ENCODE measurements at places on chromosomes 12 and 14.

DNA sequence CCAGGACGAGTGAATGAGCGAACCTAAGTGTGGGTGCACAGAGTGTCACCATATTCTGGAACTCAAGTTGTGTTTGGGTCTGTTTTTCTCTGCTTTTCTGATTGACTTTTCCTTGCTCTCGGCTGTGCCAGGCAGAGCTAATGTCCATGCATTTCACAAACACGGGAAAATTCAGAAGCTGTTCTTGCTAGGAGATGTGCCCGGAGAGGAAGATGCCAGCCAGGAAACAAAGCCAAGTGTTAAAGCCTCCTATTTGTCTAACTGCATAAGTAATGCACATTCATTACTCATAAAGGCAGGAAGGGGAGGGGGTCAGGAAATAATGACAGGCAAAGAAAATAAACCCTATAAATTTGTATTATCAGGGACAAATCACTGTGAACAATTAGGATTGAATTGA, 250.4 kb upstream of the SFSWAP start:
- DNase-seq = no peak

DNA sequence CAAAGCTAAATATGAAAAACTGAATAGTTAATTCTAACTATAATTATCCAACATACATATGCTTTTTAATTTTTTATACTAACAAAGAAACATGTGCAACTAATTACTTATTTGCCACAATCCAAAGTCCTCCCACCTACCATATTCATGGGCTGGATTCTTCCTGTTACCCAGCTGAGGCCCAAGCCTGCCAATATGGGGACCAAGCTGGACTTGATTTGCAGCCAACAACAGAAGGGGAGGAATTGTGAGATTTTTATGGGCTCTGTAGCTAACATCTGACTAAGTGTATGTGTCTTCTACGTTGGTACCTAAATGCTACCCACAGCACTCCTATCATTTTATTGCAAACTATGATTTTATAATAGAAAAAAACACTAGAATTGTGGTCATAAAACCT, 13.1 kb upstream of the ANKS1B start:
- no peak for DNase-seq

- no peak for DNase-seq
These were observed 60.5 kb downstream of the NUMB start for GRCh38 chr14:73397810-73398209.

GRCh38 chr12:52634266-52635056, 16.1 kb upstream of the KRT73 start:
- DNase-seq = no peak

- DNase-seq = peak; percentile 50
These were observed 120.2 kb downstream of the SAMD4A start for GRCh38 chr14:54686871-54687749.

DNA sequence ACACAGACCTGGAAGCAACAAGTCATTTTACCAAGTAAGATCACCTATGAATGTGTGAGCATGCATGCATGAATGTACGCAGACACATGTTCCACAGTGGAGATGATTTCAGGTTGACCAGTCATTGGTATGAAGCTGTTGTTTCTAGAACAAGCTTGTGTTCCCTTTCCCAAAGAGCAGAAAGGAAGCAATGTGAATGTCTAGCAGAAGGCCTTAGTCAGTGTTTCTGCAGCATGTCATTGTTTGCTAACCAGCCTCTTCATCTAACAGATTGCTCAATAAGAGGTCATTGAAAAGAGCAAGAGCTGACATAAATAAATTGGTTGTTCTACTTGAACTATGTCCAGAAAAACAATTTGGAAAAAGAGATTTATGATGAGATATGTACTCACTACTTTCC, 191.4 kb downstream of the PLCZ1 start:
- no peak for DNase-seq

DNA sequence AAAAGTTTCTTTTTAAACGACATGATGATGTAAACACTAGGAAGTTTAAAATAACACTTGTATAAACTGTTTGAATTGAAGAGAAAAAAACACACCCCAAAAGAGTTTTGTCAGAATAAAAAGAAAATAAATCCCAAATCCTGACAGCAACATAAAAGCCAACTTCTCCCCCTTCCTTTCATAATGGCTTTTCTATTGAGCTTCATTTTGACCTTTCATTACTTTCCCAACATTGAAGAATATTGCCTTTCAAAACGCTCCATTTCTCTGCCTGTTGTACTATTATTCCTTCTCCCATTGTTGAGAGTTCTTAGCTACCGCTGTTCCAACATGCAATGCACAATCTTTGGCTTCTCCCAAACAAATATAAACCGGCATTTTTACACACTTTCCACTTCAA, 448.5 kb downstream of the BCAT1 start:
- no peak for DNase-seq

DNA sequence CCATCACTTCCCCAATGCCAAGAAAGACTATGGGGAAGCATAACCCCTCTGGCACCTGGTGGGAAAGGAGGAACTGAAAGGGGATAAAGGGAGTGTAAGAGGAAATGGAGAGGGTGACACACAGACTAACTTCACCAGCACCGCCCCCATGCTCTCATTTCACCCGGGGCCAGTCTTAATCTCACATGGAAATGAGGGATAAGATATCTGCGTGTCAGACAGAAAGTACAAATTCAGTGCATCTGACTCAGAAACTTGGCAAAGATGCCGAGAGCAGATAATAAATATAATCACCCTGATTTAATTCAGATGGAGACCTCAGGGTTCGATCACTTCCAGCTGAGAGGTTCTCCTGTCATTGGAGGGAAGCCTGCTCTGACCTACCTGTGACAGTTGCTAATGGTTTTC, 191.6 kb downstream of the DUSP6 start:
- peak; percentile 66 for DNase-seq

- DNase-seq = no peak
These were observed 148.2 kb downstream of the SLC41A2 start for GRCh38 chr12:104809706-104810385.

- DNase-seq = no peak
These were observed 2.5 kb downstream of the CDCA4 start for GRCh38 chr14:105018414-105018813.

DNA sequence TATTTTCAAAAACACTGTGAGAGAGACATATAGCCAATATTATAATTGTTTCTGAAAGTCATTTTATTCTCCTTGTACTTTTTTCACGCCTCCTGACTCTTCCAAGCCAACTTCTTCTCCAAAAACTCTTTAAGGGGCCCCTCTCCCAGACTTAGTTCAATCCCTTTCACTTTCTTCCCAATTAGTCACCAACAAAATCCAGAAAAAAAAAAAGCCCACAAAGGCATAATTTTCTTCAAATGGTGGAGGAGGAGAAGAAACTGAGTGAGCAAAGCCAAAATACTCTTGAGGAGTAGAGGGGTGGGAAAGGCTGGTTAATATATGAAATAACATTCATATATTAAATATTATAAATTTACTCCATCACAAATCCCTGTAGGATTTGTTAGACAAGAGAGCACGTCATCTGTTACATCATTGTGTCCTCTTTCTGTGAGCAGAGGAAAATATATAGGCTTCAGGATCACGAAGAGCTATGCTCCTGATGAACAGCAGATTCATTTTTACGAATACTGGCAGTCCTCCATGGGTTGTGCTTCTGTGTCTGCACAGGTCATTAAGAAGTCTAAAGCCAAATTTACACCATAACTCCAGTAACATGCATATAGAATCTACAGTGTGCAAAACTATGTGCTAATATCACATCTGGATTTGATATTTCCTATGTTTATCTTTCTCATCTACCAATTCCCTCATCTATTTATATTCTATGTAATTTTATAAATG, 25.9 kb upstream of the NID2 start:
- DNase-seq = no peak

GRCh38 chr12:82708061-82708879, 21.6 kb downstream of the TMTC2 start:
- DNase-seq = no peak

DNA sequence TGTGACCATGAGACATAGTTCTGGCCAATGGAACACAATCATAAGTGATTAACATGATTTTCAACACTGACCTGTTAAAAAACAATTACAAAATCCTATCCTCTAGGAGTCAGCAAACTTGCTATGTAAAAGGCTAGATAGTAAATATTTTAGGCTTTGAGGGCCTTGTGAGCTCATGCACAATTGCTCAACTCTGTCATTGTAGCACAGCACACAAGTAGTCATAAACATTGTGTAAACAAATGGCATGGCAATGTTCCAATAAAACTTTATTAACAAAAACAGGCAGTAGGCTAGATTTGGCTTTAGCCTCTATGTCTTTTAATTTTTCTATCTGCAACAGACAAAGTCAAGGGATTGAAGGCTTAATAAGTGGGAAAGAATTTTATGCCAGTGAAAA, 350.7 kb downstream of the C12orf50 start:
- DNase-seq = no peak

DNA sequence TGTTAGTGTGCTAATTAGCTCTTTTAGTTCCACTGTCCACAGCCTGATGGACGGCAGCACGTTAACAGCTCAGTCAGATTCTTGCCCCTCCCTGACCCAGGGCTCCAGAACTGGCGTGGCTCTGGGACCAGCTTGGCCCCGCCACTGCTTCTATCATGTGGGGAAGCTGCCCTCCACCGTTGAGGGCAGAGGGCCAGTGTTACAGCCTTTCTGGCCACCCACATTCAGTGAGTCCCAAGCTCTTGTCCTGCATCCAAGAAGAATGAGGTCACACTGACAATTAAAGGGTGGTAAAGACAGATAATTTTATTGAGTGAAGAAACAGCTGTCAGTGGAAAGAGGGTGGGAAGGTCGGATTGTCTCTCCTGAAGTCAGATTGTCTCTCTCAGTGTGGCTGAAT, 36.9 kb downstream of the BCL2L14 start:
- DNase-seq = no peak

- no peak for DNase-seq
These were observed 844 bp downstream of the GLTP start for GRCh38 chr12:109879351-109880042.

DNA sequence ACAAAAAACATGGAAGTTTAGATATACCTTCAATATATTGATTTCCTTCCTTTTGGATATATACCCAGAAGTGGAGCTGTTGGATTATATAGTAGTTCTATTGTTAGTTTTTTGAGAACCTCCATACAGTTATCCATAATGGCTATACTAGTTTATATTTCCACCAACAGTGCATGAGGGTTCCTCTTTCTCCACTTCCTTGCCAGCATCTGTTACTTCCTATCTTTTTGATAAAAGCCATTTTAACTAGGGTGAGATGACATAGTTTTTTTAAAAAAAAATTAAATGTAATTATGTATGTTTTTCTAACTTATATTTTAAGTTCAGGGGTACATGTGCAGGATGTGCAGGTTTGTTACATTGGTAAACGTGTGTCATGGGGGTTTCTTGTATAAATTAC, 10.0 kb upstream of the SLC38A4 start:
- no peak for DNase-seq

- DNase-seq = no peak
These were observed 13.3 kb downstream of the TSPAN9 start for GRCh38 chr12:3090240-3091037.

- no peak for DNase-seq
These were observed 65.8 kb downstream of the PITPNM2 start for GRCh38 chr12:123085066-123085465.

- DNase-seq = no peak
These were observed 57.4 kb downstream of the PAPOLA start for GRCh38 chr14:96559571-96559970.

DNA sequence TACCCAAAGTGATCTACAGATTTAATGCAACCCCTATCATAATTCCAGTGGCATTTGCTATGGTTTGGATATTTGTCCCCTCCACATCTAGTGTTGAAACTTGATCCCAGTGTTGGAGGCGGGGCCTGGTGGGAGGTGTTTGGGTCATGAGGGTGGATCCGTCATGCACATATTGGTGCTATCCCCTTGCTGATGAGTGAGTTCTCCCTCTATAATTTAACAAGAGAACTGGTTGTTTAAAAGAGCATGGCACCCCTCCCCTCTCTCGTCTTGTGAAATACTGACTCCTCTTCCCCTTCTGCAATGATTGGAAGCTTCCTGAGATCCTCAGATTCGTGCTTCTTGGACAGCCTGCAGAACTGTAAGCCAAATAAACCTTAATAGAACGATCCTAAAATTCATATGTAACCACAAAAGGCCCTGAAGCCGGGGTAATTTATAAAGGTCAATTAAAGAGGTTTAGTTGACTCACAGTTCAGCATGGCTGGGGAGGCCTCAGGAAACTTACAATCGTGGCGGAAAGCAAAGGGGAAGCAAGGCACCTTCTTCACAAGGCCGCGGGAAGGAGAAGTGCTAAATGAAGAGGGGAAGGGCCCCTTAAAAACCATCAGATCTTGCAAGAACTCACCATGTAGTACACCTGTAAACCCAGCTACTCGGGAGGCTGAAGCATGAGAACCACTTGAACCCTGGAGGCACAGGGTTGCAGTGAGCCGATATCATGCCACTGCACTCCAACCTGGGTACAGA, 41.2 kb downstream of the SLC39A9 start:
- no peak for DNase-seq

- no peak for DNase-seq
These were observed 5.0 kb downstream of the STAT6 start for GRCh38 chr12:57106021-57106708.

DNA sequence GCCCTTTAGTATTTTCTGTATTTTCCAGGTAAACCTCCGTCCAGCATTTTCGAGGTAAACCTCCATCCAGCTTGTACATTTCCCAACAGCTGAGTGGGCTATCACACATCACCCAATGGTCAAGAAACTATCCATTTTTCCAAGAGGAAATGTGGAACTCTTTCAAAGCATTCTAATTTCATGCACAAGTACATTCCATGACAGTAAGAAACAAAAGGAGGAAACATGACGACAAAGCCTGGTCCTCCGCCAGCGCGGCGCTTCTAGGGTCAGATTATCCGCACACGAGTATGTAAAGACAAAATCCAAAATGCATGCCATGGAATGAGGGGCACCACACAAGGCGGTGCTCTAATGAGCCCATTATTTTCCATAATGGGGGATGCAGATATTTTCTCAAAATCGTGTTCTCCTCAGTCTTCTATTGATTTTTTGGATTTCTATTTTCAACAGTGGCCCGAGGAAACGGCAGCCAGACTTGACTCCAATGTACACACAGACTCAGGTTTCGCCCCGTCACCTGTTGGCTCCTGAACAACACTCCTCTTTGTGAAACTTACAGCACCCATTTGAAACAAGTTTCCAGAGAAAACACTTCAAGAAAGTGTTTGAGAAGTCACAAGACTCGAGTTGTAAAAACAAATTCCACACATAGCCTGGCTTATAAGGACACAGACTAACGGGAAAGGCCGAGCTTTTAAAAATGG, 107.4 kb downstream of the PRICKLE1 start:
- DNase-seq = no peak

GRCh38 chr14:105330491-105330895, 15.9 kb downstream of the PACS2 start:
- peak; percentile 45 for DNase-seq

GRCh38 chr12:103012884-103013283, 55.4 kb downstream of the ASCL1 start:
- DNase-seq = no peak

DNA sequence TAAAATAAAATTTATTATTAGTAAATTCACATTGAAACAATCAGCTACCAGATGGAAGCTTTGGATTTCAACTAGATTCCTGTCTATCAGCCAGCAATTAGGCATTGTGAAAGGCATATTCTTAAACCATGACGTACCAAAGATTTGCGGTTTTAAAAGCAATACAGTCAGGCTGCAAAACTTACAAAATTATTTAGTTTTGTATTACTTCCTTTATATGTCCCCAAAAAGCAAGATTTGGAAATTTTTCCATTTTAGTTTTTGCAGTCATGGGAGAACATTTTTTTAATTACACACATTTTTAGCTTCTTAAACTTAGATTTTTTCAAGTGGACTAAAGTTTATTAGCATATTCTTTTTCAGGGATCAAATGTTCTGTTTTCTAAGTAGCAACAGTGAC, 225.0 kb upstream of the KITLG start:
- no peak for DNase-seq
